T-helper 17 cell (primary cell): ENCODE measurements at places on chromosomes 5 and 9.

- DNase-seq = no peak
These were observed 32.1 kb upstream of the MED10 start for GRCh38 chr5:6410421-6410820.

GRCh38 chr5:80198399-80198798 is 57.4 kb downstream of the SERINC5 start:
- no peak for DNase-seq

DNA sequence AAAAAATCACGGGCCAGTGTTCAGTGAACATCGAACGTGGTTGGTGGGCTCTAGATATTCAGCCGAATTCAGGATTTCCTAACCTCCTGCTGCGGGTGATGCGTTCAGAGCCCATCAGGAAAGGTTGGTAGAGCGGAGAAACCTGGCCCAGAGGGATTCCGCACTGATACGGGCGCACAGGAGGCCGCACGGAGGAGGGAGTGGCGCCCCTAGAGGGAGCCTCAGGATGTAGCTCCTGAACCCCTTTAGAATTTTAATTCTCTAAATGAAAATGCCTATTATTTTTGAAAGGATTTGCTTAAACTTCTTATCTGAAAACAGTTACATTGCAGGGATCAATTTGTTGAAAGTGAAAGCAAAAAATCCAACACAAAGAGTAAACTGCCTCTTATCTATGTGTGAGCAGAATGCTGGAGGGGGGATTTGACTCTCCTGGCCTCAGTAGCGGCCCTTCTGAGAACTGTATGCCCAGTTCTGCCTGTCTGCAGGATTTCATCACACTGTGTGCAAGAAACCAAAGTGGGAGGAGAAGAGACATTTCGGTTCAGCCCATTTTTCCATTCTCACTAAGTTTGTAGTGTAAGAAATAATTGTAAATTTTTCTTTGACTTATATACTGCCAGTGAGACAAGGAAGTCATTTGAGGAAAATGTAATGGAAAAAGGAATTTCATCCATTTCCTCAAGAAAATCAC is 75.9 kb downstream of the TENT4A start:
- no peak for DNase-seq

GRCh38 chr5:93076096-93076495 is 504.9 kb downstream of the NR2F1-AS1 start:
- no peak for DNase-seq

DNA sequence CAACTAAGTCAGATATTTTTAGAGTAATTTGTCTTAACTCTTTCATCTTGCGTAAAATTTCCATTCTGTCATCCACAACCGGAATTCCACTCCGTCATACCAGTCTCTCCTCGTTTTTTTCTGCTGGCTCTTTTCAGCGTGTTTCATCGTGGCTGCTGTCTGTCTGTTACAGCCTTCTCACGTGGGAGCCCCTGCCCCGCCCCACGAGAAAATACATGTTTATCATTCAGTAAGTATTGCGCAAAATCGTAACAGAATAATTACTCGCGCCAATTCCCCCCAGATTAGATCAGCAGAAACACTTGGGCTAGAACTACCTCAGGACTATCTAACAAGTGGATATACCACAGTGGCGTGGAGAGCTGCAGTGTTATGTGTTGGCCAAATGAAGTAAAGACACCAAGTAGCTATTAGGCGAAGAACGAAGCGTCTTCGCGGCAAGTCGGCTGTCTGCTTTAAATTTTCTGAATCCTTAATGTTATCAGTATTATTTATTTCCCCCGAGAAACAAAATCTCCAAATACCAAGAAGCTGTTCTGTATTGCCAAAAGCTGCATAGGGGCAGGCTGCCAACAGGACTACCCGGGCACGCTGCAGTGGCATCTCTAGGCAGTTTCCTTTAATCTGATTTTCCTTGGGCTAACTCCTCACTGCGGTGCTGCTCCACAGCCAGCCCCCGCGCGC is 566 bp upstream of the FOCAD start:
- peak; percentile 27 for DNase-seq

- DNase-seq = no peak
These were observed 2.7 kb upstream of the APBA1 start for GRCh38 chr9:69674716-69675438.

- no peak for DNase-seq
These were observed 148.0 kb downstream of the RORB start for GRCh38 chr9:74645007-74645639.

DNA sequence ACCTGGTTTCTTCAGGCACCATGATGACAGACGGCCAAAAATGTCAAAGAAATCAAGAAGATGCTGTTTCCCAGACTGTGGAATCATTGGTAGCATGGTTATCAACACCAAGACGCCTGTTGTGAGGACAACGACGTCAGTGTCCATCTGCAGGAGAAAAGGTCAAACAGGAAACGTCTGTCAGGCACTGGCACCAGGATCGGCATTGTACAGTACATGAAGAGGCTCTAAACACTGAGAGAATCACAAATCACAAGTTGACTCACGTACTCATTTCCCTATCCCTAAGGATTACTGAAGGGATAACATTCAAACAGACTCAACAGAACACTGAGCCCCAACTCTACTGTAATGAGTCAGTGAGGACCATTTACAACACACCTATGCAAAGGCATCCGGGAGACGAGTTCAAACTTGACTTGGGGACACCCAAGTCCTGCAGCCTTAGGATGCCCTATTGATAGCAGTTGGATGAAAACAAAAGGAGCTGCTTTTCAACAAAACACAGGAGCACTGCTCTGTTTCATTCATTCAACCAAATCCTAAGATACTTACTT is 21.0 kb downstream of the TSC1 start:
- no peak for DNase-seq

DNA sequence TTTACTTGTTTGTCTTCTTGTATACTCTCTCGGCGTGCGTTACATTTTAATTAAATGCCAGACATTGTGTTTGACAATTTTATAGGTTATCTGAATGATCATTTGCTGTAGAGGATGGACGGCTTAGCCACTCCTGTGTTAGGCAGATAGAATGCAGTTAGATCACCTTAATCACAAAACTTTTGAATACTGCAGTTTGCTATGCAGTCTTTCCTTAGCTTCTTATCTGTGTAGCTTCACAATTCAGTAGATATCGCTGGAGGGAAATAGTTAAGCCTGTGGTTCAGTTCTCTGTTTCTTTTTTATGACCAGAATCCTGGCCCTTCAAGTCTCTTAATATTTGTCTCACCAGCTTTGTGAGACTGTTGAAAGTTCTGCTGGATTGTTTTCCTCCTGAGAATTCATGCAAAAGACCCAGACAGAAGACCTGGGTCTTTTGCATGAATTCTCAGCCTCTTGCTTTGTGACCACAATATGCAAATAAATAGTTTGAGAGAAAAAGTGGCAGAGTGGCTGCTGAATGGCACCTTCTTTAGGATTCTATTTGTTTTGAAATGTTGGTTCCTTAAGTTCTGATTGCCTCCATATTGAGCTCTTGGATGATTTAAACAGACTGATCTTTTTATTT is 40.2 kb downstream of the RASA1 start:
- no peak for DNase-seq

- DNase-seq = no peak
These were observed 206.6 kb upstream of the HAPLN1 start for GRCh38 chr5:83927140-83927733.

DNA sequence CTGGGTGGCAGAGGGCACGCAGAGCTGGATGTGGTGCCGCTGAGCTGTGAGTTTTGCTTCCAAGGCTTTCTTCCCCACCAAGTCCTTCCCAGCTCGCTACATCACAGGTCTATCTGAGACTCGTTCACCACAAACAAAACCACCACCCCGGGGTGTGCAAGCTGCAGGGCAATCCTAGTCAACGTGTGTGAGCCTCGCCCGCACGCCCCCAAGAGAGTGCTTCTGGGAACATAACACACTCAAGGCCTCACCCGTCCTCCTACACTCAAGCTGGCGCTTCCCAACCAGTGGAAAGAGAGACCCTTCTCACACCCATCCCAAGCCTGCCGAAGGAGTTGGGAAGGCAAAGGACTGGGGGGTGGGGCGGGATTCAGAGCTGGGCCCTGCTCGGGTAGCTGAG is 10.6 kb downstream of the SNAPC4 start:
- no peak for DNase-seq

GRCh38 chr5:142746532-142747433 is 23.4 kb upstream of the ARHGAP26 start:
- DNase-seq = no peak

DNA sequence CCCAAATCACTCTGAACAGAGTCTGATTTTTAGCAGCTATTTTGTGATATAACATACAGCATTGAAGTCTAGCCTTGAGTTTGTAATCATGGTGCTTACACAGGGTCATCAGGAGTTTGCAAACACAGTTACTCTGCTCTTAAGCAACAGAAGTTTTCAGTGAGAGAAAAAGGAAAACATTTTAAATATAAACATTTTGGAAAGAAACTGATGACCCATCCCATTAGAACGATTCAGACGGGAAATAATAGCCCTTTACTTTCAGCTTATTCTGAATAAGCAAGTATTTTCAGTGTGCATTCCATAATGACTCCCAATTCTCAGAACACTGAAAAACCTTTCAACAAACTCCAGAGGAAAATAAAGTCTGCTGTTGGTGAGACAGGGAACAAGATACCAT is 46.7 kb upstream of the TMC1 start:
- DNase-seq = no peak
